ENCODE measurements at places on chromosomes 7 and 10.
A peak's percentile ranks its signal among the peaks of the same experiment; 100 is the strongest.

- DNase-seq: no peak
Measured at GRCh38 chr7:87188930-87189329, 30.6 kb downstream of the TMEM243 start.

GRCh38 chr7:20793694-20794394 lies 7.2 kb upstream of the SP8 start:
- no peak for DNase-seq

- DNase-seq: no peak
Measured at GRCh38 chr10:102815790-102816549, 21.2 kb downstream of the CYP17A1 start.

- no peak for DNase-seq
Measured at GRCh38 chr7:133754708-133755107, 372.4 kb upstream of the LRGUK start.

- DNase-seq: no peak
Measured at GRCh38 chr10:16843252-16843870, 26.1 kb upstream of the RSU1 start.

- DNase-seq: peak; percentile 56
Measured at GRCh38 chr10:132446661-132447445, 49.9 kb downstream of the PWWP2B start.

DNA sequence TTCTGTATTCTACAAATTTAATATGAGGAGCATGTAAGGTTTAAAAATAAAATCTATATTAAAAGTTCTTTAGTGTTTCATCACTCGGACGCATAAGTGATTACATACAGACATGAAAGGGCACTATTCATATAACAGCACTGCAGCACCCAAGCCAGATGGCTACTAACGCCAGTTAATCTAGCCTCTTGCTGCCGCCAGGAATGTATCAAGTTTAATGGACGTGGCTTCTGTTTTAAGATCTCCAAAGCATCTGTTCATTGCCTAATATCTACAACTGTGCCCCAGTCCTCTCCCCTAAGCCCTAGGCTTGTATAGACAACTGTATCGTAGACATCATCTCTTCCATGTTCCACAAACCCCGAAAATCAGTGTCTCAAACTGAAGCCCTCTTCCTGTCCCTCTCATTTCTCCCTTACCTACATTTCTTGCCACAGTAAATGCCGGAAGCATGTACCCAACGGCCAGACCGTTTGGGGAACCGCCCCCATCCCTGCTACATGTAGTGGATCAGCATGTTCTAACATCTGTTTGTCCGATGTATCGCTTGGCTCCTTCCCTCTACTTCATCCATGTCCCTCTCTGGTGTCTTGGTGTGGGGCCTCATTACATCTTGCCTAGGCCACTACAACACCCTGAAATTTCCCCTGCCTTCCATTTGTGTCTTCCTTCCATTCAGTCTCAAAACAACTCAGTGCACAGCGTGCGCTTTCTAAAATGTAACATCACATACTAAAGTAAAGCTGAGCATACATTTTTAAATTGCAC lies 147.5 kb upstream of the RSU1 start:
- DNase-seq: no peak

GRCh38 chr7:128037081-128037480 lies 5.8 kb upstream of the LRRC4 start:
- DNase-seq: no peak

- DNase-seq: no peak
Measured at GRCh38 chr10:16242859-16243613, 193.8 kb upstream of the PTER start.

DNA sequence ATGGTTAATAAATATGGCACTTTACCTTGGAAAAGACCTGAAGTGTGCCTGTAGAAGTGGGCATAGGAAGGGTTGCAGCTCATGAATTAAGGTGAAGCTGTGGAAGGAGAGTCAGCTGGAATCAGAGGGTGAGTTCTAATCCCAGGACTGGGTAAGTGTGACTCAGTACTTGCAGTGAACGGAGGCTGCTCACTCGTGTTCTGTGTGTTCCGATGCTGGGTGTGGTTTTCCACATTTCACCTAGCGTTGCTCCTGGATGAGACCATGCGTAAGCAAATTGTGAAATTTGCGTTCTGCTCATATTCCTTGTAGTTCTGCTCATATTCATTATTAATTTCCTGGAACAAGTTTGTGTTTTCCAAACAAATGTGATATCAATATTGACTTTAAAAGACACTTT lies 22.4 kb upstream of the TMEM236 start:
- DNase-seq: no peak

GRCh38 chr10:90274721-90275468 lies 573.5 kb downstream of the KIF20B start:
- DNase-seq: no peak

DNA sequence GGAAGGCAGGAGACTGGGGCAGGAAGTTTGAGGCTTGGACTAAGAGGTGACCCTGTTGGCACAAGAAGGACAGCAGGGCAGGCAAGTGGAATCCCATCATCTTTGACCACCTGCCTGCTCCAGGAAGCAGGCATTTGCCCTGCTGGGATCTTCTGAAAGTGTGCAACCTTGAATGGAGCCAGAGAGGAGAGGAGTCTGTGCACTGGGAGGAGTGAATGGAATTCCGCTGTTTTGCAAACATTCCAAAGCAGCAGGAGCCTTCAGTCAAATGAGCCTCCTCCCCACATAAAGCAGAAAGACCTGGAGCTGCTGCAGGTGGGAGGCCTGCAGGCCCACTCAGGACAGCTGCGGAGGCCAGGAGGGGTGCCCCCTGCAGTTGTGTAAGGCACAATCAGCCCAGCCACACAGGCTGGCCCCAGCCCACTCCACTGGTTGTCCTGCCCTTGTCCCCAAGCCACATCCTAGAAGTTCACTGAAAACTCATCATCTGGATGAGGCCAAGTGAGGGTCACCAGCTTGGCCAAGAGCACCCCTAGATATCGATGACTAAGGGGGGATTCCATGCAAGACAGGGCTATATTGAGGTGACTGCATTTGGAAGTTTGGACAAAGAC lies 249.5 kb downstream of the RPS24 start:
- no peak for DNase-seq

DNA sequence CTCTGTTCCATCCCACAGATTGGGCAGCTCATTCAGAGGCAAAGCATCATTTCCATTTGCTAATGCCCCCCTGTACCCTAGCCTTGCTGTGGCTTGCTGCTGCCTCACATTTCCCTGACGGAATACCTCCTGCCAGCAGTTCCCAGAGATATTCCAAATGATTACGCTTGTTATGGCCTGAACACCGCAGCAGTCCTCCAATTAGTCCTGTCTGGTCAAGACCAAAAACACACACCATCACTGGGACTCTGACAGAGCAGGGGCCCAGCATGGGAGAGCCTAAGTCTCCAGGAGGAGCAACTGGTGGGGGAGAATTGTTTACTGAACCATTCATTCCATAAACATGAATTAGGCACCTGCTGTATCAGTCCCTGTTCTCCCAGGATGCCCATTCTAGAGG lies 6.1 kb downstream of the OGDHL start:
- no peak for DNase-seq

GRCh38 chr10:57624066-57624465 lies 643.6 kb downstream of the IPMK start:
- no peak for DNase-seq

DNA sequence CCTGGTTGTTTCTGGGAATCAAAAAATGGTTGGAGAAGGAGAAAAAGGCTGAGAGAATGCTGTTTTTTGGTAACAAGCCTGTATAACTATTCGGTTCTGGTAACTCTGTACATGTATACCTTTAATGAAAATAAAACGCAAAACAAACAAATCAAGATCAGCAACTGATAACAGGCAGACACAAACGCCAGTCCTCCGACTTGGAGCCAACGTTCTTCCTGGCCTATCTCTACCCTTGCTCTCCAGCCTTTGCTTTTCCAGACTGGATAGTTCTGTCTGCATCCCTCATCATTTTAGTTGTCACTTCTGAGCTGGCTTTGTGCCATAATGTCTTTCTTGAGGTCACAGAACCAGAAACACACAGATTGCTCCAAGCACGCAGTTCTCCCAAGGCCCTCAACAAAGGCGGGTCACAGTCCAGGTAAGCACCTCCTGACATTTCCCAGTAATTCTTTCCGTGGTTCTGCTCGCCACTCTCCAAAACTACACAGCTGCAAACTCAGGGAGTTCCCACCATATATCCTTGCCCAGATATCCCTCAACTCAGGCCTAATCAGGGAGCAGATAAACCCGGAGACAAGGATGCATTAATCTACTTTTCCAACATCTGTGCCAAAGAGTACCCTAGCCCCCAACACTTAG lies 20.2 kb downstream of the HIP1 start:
- no peak for DNase-seq

GRCh38 chr10:127802531-127803095 lies 65.6 kb downstream of the FOXI2 start:
- no peak for DNase-seq

- no peak for DNase-seq
Measured at GRCh38 chr7:148799893-148800555, 84.1 kb downstream of the EZH2 start.

- no peak for DNase-seq
Measured at GRCh38 chr7:30879139-30880124, 32.2 kb upstream of the AQP1 start.

DNA sequence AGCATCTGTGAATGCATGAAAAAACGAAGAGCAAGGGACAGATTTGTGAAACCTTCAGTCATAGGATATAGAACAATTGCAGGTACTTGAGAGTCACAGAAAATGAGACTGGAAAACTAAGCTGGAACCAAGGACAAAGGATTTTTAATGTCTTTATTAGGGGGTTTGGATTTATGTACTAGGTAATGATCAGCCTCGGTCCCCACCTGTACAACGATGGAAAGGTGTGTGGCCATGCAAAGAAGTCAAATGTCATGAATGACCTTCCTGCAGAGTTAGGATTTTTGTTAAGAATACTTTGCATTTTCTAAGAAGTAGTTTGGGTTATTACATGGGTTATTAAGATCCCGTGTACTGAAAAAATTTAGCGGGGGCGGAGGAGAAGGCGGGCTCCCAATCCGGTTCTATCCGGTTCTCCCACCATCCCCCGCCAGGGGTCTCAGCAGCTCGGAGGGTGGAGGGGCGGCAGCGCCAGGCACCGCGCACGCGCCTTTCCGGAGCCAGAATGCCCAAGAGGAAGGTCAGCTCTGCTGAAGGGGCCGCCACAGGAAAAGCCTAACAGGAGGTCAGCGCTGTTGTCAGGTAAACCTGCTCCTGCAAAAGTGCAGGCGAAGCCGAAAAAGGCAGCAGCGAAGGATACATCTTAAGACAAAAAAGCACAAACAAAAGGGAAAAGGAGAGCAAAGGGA lies 327.5 kb upstream of the PLXDC2 start:
- DNase-seq: no peak

All from stimulated activated CD4-positive, alpha-beta T cell treated with anti-CD3 and anti-CD28 coated beads, Interleukin-1b, Interleukin-23, amount 100 ng/mL, for 4 hours (primary cell).